ENCODE measurements at places on chromosomes 12 and 14.

- no peak for DNase-seq
Observed at GRCh38 chr12:88044035-88044434, 14.8 kb upstream of the C12orf50 start.

- no peak for DNase-seq
Observed at GRCh38 chr14:101171650-101172049, 268.1 kb upstream of the RTL1 start.

DNA sequence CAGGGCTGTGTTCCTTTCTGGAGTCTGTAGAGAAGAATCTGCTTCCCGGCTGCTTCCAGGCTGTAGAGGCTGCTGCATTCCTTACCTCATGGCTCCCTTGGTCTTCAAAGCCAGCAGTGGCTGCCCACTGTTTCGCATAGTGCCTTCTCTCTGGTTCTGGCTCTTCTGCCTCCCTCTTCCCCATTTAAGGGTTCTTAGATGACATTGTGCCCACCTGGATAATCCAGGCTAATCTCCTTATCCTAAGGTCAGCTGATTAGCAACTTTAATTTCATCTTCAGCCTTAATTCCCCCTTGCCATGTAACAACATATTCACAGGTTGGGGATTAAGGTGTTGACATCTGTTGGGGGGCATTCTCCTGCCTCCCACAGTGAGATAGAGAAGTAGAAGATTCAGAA is 208.6 kb upstream of the TMTC1 start:
- DNase-seq, result no peak

- DNase-seq, result no peak
Observed at GRCh38 chr14:68924186-68925158, 54.6 kb downstream of the ACTN1 start.

DNA sequence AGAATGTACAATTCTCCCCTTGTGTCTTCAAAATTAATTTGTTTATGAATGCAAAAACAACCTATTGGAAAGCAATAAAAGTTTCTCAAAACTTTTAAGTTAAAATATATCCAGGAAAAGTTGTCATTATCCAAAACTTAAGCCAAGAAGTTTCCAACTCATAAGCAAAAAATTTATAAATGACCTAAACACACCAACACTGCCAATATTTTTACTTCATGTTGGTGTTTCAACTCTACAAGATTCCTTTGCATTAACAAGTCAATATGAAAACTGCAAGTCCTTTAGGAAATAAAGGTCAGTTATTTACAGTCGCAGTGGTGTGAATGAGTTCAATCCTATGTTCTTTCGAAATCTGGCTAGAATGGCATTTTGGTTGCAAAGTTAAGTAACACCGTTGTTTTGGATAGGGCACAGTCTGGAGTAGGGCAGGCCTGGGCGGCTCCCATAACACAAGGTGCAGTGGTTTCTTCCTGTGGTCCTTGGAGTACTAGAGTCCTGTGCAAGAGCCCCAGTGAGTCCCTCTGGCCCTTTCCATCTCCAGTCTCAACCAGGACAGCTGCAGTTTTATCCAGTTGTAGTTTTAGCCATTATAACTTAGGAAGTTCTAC is 151.4 kb downstream of the MED13L start:
- DNase-seq, result no peak
